ENCODE measurements at places on chromosomes 5 and 9.

DNA sequence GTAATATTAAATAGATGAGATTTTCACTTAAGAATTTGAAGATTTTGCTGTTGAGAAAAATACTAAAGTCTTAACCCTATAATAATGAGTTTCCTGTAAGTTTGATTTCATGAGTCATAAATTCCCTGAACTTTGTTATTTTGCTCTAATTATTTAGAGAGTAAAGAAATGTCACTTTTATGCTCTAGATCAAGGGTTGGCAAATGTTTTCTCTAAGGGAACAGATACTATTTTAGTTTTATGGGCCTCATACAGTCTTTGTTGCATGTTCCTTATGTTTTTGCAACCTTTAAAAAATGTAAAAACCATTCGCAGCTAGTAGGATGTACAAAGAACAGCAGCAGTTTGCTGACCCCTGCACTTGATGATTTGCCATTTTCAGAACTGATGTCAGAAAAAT, 480 bp upstream of the TXNDC8 start:
- DNase-seq = no peak

GRCh38 chr5:119255571-119256356, 100.1 kb upstream of the TNFAIP8 start:
- DNase-seq = no peak

DNA sequence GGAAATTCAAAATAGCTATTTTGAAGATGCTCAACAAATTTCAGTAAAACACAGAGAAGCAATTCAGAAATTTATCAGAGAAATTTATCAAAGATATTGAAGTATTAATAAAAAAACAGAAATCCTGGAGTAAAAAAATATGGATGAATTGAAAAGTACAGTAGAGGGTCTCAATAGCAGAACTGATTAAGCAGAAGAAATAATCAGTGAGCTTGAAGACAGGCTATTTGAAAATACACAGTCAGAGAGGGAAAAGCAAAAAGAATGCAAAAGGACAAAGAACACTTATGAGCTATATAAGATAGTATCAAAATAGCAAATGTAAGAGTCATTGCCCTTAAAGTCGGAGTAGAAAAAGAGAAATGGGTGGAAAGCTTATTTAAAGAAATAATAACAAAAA, 107.9 kb upstream of the PPP2R2B start:
- DNase-seq = no peak

DNA sequence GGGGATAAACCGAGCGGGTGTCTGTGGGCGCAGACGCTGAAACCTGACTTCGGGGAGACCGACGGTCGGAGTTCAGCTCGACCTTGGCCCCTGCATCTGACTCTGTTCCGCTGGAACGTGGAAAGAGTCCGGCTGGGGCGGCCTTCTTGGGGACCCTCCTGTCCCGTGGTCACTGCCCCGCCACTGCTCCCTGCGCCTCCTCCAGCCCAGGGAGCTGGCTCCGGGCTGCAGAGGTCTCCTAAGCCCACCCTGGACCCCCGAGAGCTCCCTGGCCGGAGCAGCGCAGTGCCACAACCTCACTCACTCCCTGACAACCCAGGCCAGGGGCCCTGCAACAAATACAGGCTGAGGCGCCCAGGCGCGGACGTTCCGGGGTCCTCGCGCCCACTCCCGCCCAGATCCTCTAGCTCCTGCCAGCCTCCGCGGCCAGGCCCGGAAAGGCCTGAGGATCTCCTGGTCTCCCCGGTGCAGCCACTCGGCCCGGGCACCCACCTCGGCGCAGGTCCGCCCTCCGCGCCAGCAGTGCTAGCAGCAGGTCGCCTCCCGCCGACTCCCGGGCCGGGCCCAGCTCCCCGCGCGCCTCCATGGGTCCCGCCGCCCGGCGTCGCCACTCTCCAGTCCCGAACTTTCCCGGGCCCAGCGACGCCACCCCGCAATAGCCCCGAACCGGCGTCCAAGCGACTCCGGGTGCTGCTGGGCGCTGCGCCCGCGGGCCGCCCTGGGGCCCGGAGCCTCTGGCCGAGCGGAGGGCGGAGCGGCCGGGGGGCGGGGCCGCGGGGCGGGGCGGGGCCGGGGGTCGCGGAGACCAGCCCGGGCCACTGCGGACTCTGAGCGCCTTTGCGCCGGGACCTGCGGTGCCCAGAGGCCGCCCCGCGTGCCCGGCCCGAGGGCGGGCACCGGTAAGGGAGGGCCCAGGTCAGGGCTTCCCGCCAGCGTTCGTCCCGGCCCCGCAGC, 2.2 kb downstream of the LHX3 start:
- no peak for DNase-seq

DNA sequence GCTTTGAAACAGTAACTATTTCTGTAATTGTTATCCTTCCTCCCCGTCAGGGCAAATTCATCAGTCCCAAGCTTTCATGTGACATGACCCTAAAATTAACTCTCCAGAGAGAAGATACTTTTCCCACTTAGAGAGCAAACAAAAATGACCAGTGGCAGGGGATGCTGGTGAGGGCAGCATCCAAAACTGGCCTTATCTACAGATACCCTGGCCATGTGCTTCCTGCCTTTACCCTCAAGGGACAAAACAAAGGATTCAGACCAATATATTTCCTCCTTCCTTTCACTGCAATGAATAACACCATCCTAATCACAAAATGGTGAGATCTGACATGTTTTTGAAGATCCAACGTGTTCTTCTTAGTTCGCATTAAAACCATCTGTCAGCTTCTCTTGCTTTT, 267.2 kb downstream of the MAN2A1 start:
- no peak for DNase-seq

GRCh38 chr9:134925011-134925511, 7.3 kb upstream of the FCN1 start:
- no peak for DNase-seq

DNA sequence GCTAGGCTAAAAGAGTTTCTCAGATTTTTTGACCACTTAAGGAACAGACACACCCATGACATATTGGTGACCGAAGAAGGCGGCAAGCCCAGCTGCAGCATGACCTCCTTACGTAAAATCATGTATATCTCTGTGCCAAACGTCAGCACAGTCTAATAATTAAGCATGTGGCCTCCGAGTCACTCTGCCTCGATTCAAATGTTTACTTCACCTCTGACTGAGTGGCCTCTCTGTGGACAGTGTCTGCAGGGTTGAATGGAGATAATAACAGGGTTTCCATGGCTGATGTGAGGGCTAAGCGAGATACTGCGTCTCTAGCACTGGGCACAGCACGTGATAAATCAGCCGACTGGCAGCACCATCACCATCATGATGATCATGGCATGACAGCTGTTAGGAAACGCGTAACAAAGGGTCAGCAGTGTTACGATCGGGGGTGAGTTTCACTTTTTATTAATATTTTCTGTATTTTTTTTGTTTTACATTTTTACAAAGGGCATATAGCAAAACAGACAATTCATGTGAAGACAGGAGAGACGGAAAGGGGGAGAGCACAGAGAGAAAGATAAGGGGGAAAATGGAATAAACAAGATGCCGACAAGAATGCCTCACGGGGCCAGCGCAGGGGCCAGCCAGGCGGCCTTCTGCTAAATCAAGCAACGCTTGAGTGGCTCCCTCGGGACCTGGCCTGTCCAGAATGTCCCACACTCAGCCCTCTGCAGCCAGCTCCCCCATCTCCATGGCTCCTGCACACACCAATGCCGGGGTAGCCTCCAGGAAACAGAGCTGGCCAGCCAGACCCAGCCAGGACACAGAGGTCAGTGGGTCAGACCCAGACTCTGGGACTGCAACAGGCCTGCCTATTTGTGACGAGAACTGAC, 60.3 kb downstream of the ADAMTS2 start:
- DNase-seq = no peak

GRCh38 chr5:171427318-171428167, 8.1 kb downstream of the FGF18 start:
- DNase-seq = no peak

- no peak for DNase-seq
Measured at GRCh38 chr9:127004946-127005769, 90.6 kb downstream of the RALGPS1 start.

- no peak for DNase-seq
Measured at GRCh38 chr9:80320916-80321315, 749.2 kb downstream of the TLE4 start.

All from RWPE1 (cell line).